Esophagus squamous epithelium (tissue), 5 donors: ENCODE measurements at places on chromosomes 16 and 17.

DNA sequence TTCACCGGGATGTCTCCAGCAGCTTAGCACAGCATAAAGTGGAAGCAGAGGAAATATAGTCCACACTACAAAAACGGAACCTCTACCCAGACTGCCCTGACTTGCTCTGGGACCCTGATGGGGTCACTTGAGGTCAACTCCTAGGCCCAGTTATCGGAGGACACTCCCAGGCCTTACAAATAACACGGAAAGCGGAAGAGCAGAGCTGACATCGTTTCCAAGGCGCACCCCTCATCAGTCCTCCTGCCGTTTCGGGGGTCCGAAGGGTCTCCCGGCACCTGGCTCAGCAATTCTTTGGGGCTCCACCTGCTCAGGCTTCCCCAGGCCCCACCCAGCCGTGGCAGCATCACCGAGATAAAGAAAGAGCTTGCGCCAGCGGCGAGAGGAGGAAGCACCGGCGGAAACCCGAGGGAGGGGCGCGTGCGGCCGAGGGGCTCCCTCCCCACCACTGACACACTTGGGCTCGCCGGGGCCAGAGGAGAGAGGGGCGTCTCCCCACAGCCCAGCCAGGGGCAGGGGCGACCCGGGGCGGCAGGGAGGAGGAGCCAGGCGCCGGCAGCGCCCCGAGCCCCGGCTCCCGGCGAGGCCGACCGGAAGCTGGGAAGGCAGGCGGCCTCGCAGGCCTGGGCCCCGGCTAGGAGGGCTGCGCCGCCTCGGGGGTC is 727 bp downstream of the CORO7 start:
- DNase-seq: no peak

DNA sequence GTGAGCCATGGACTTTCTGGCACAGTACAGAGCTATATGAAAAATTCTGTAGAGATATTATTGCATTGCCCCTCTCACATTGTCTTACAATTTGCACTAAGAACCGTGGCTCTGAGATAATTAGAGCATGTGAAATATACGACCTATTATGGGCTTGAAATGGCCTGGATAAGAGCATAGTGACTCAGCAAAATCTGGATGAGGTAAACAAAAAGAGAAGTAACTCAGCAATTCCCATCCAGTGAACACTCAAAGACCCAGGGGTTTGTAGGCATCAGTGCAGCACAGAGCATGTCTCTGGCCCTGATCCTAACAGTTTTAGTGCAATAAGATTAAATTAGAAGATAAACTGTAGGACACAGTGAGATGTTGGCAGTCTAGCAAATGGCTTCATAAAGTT is 317.2 kb upstream of the MYOCD start:
- no peak for DNase-seq

DNA sequence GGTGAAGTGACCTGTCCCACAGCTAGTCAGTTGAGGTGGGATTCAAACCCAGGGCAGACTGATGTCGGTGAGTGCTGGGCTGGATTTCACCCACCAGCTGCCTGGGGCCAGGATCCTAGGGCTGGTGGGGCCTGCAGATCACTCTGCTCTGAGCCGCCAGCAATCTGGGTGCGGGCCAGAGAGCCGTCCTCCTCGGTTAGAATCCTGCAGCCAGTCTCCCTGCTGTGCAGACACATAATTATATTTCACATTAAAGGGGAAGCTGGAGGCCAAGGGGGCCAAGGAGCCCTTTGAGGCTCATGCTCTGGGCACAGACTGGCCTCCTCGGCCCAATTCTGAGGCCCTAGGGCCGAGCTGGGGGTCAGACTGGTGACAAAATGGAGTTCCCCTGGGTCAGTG is 996 bp upstream of the KCNJ12 start:
- no peak for DNase-seq

GRCh38 chr17:51154176-51154575 is 817 bp downstream of the NME1 start:
- DNase-seq: no peak

- no peak for DNase-seq
These were observed 2.4 kb downstream of the SLC25A35 start for GRCh38 chr17:8292639-8293395.

DNA sequence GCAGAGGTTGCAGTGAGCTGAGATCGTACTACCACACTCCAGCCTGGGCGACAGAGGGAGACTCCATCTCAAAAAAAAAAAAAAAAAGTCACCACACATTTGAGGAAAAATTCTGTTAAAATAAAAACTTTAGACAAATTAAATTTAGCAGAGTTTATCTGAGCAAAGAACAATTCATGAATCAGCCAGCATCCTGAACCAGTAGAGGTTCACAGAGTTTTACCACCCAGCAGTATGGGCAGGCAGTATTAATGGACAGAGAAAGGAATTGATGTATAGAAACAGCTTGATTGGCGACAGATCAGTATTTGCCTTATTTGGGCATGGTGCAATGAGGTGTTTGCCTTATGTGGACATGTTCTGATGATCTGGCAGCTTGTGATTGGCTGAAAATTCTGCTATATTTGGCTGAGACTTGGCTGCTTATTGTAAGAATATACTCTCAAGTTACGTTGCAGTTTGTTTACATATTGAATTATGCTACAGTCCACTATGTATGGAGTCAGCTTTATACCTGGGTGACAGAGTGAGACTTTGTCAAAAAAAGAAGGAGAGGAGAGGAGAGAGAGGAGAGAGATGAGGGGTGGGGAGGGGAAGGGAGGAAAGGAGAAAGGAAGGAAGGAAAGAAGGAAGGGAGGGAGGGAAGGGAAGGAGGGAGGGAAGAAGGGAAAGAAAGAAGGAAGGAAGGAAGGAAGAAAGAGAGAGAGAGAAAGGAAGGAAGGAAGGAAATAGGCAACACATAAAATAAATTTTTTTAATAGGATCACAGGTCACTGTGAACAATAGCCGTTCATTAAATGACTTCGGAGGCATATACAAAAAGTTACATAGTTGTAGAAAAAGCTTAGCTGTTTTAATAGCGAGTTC is 14.6 kb downstream of the ABCC3 start:
- no peak for DNase-seq
